Stimulated activated CD4-positive, alpha-beta T cell treated with anti-CD3 and anti-CD28 coated beads, Interleukin-4, amount 100 ng/mL, for 48 hours (primary cell): ENCODE measurements at places on chromosomes 2 and 18.
A peak's percentile ranks its signal among the peaks of the same experiment; 100 is the strongest.

DNA sequence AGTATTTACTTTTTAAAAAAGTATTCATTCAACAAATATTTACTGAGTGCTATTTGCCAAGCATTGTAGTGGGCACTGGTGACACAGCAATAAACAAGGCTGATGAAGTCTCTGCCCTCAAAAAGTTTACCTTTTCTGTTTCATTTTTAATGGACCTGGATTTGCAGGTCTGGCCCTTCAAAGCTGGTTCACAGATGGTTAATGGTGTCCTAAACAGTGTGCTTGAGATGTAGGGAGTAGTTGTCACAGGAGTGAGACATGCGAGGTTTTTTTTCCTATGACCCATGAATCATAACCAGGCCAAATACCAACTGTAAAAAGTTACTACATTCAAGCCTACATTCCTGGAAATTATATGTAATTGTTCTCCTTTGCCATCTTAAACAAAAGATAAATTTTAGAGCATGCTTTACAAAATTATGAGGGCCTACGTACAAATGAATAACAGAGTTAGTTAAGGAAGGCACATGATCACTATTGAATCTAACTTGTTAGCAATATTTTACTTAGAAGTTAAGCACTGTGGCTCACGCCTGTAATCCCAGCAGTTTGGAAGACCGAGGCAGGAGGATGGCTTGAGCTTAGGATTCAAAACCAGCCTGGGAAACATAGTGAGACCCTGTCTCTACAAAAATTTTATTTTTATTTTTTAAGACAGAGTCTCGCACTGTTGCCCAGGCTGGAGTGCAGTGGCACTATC, 223.9 kb downstream of the MBD5 start:
- no peak for DNase-seq

DNA sequence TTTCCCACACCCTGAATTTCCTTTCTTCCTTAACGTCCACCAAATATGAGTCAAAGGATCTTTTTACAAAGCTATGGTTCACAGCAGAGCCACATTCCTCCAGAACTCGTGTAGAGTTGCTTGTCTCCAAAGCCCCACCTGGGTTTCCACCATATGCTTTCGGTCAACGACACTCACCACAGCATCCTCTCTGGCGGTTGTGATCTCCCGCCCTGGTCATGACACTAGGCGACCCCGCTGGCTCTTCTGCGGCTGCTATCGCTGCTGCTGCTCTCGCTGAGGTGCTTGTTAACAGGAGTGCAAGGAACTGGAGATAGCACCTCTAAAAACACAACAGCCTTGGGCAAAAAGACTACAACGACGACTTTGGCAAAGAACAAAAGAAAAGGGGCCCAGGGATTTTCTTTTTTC, 340 bp downstream of the SLC40A1 start:
- DNase-seq = peak; percentile 11

DNA sequence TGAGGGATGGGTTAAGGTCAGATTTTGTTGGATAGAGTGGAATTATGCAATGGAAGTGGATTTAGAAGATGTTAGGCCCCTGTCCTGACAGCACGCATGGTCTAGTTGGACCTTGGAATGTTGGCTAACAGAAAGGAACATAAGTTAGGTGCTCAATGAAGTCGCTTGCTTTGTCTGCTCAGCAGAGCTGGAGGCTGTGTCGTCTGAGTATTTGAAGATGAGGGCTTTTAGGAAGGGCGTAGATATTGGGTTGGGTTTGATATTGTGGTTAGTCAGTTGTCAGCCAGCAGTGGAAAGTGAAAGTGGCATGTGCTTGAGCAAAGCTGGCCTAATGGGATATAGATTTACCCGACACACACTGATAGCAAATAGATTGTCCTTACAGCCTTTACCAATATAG, 239.3 kb downstream of the PRKCE start:
- no peak for DNase-seq

- DNase-seq = no peak
These were observed 94.1 kb upstream of the CYP1B1 start for GRCh38 chr2:38170067-38170466.

- no peak for DNase-seq
These were observed 213.8 kb upstream of the MGAT5 start for GRCh38 chr2:134039912-134040581.

- DNase-seq = no peak
These were observed 8.4 kb downstream of the TGIF1 start for GRCh38 chr18:3458378-3458777.
